ENCODE measurements at places on chromosomes 6 and 20.

DNA sequence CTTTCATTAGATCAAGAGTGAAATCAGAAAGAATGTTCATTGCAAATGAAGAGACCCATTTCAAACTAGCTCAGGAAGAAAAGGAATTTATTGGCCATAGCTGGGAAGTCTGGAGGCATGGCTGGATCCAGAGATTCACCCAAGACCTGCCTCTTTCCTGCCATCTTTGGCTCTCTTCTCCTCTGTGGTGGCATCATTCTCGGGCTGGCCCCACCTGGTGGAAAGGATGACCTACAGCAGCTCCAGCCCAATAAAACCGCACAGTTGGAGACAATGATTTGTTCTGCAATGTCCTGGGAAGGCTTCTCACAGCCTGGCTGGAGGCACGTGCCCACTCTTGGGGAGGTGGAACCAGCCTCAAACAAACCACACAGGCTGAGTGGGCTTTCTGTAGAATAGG, 18.1 kb upstream of the FERMT1 start:
- DNase-seq = no peak

DNA sequence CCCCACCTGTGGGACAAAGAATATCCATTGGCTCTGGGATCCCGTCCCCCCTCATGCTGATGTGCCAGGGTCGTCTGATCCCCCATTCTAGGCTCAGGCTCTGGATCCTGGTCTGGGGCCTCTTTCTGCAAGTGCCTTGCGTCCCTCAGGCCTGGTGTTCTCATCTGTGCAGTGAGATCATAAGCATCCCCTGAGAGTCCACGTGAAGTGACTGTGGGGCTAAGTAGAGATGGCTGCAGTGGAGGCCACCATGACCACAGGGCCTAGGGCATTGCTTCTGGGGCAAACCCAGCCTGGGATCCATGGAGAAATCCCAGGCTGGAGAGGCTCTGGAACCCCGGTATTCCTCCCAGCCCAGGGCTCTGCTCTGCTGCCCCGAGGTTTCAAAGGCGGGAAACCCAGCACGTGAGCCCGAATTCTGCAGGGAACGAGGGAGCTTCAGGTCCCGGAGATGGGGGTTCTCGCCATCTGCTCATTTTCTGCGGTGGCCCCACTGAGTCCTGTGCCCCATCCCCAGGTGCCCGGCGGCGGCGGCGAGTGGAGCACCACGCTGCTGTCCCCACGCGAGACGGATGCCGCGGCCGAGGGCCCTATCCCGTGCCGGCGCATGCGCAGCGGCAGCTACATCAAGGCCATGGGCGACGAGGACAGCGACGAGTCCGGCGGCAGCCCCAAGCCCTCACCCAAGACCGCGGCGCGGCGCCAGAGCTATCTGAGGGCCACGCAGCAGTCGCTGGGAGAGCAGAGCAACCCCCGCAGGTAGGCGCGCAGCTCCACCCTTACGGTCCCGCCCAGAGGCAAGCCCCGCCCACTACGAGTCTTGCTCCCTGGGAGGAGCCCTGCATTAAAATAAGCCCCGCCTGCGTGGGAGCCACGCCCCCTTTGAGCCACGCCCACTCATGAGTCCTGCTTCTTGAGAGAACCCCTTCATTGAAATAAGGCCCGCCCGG, 105.5 kb upstream of the MYL9 start:
- peak; percentile 27 for DNase-seq

DNA sequence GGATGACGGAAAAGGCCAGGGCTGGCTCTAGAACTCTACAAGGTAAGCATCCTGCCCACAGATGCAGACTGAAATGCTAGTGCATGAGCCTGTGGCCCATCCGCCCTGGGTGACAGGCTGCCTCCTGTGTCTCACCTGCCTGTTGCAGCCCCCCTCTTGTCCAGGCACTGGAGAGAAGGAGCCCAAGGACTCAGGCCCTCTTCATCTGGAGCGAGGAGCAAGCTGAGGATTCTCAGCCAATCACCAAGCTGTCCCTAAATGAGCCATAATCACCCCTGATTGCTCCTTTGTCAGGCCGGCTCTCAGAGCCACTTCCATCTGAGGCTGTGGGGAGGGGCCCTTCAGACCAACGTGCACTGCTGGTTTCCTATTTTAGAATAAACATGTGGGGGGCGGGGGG, 10.0 kb upstream of the SLC32A1 start:
- no peak for DNase-seq

DNA sequence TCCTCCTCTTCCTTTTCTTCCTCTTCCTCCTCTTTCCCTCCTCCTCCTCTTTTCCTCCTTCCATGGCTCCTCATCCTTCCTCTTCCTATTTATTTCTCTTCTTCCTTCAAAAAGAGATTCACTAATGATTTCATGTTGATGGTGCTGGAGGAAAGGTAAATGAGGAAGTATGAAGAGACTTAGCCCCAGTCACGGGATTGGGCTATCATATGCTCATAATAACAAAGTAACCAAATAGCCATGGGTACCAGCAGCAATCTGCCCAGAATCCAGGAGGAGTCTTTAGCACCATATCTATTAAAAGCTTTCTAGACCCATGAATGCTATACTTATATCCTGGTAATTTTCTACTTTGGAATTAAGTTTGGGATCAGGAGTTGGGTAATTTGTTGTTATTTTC, 910.9 kb upstream of the MAP3K7 start:
- DNase-seq = no peak

DNA sequence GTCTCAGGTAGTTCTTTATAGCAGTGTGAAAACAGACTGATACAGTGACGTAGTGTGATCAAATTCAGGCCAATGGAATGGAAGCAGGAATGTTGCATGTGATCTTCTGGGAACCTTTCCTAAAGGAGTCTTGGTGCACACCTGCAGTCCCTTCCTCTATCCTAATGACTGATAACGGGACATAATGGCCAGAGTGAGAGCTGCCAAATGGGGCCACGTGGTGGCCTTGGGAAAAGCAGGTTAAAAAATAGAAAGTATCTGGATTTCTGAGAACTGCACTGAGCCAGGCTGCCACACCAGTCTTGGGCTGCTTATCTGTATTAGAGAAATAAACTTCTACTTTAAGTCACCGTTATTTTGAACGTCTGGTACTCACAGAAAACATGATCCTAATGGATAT, 51.9 kb downstream of the MEP1A start:
- DNase-seq = no peak

- DNase-seq = no peak
These were observed 6.3 kb upstream of the HINT3 start for GRCh38 chr6:125950293-125950692.

DNA sequence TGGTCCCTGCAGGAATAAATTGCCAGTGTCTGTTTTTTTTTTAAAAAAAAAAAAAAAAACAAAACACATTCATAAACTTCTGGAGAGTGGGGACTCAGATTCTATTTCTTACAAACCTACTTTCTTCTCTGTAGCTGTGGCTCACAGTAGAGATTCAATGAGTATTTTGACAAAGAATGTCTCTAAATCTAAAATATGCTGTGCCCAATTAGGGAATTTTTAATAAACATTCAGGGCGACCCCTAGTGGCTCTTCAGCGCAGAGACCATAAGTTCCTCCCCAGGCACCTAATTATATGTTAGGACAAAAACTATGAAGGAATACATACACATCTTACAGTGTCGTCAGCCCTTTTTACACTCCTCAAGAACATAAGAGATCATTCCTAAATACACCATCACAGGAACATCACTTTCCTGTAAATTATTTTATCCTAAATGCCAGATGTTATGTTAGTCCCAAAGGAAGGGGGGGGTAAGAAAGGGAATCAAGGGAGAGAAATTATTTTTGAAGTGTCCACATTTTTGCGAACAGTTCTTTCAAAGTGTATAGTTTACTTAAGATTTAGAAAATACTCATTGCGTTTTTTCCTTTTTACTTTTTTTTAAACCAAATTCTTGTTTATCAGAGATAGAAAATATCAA, 21.8 kb upstream of the NAA20 start:
- DNase-seq = no peak

DNA sequence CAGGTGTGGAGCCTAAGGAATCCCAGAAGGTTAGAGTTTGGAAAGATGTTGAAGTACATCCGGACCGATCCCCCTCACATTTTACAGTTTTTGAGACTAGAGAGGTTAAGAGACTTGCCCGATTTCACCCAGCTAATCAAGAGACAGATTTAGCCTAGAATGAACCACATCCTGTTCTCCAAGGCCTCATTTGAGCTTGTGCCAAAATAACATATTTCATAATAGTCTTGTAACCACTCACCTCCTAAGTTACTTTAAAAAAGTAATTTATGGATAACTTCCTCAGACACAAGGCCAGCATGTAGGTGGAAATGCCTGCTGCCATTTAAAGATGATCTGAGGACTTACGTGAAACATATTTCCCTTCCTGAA, 39.8 kb upstream of the ARHGAP18 start:
- DNase-seq = no peak

- no peak for DNase-seq
These were observed 173.6 kb upstream of the SGK1 start for GRCh38 chr6:134491477-134491876.

DNA sequence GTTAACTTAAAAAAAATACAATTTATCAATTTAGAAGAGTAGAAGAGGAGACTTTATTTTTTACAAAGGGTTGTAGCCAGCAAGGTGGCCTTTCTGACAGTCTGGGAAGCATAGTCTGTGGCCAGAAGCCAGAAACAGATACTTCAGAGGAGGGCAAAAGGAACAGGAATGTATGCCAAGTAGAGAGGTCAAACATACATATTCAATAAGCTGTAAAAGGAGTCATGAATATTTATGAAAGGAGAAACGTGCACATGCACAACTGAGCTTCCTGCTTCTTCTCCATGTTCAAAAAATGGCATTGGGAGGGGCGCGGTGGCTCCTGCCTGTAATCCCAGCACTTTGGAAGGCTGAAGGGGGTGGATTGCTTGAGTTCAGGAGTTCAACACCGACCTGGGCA, 43.9 kb upstream of the FAM184A start:
- no peak for DNase-seq

GRCh38 chr6:95243053-95243452, 334.3 kb upstream of the MANEA start:
- DNase-seq = no peak

DNA sequence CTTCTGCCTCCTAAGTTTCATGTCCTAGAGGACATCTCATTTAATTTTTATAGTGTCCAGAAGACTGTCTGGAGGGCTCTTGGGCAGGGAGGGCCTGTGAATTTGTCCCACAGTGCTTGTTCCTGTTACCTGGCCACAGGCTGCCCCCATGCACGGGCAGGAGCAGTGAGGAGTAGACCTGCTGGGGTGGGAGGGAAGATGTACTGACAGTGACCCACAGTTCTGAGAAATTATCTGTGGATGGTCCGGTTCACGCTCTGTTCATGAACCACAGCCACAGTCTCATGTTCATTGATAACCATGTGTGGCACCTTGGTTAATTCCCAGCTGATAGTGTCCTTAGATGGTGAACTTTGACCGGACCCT, 18.8 kb upstream of the ZNF831 start:
- no peak for DNase-seq

- DNase-seq = no peak
These were observed 106.1 kb downstream of the RIN2 start for GRCh38 chr20:19864130-19864529.

- DNase-seq = no peak
These were observed 33.2 kb upstream of the NCOA3 start for GRCh38 chr20:47468290-47469050.

DNA sequence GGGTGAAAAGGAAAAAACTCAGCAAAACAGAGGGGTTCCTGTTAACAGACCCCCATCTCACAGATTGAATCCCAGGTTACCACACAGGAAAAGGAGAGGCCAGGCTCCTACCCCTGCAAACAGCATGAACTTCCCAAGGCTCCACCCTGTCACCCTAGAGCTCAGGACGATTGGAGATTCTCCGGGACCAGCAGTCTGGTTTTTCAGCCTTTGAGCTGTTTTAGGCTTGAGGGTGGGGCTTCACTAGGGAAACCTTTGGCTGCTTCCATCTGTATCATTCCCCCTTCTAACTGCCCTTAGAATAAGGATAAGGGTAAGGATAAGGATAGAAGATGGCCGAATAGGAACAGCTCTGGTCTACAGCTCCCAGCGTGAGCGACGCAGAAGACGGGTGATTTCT, 16.0 kb downstream of the C6orf58 start:
- DNase-seq = no peak

- DNase-seq = no peak
These were observed 586.6 kb upstream of the BTBD3 start for GRCh38 chr20:11331096-11331495.

DNA sequence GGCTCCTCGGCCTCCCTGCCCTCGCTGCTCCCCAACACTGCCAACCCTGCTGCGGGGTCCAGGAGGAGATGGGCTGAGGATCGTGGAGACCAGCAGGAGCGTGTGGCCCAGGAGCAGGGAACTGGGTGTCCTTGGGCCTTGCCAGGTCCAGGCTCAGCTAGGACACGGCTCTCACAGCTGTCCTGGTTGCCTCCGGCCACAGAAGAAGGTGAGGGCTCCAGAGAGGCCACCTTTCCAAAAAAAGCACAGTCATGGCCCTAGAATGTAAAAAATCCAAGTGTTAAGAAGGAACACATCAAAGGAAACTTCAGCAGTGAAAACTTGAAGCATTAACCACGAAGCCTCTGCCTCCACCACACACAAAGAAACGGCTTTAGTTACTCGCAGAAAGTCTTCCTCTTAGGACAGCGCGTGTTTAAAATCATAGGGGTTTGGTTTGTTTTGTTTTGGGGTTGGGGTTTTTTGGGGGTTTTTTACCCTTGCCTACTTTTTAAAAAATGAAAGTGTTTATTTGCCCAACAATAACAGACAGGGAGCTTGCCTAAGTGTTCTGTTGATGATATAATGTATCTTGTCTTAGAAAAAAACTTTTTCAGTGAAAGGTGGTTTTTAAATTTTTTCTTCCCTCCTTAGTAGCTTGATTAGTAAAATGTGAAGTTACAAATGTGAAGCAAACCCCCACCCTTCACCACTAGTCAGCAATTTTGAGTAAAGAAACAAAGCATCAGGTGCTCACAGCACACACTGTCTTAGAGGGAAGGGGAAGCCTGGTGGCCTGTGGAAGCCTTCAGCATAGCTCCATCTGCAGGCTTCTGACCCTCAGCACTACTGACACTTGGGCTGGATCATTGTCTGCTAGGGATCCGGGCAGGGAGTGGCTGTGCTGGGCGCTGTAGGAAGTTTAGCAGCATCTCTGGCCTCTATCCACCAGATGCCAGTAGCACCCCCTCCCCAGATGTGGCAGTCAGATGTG, 60.0 kb downstream of the PTPN1 start:
- DNase-seq = no peak

GRCh38 chr20:63750807-63751470, 11.4 kb downstream of the SLC2A4RG start:
- no peak for DNase-seq
